ENCODE measurements at places on chromosomes 7 and 10.

GRCh38 chr7:105246256-105246655, 142.5 kb downstream of the SRPK2 start:
- no peak for DNase-seq

GRCh38 chr7:99860281-99861127, 16.3 kb downstream of the OR2AE1 start:
- no peak for DNase-seq

- DNase-seq: no peak
Measured at GRCh38 chr7:16794986-16795385, 9.8 kb downstream of the AGR2 start.

GRCh38 chr10:79193694-79194382, 125.1 kb downstream of the ZMIZ1 start:
- no peak for DNase-seq

DNA sequence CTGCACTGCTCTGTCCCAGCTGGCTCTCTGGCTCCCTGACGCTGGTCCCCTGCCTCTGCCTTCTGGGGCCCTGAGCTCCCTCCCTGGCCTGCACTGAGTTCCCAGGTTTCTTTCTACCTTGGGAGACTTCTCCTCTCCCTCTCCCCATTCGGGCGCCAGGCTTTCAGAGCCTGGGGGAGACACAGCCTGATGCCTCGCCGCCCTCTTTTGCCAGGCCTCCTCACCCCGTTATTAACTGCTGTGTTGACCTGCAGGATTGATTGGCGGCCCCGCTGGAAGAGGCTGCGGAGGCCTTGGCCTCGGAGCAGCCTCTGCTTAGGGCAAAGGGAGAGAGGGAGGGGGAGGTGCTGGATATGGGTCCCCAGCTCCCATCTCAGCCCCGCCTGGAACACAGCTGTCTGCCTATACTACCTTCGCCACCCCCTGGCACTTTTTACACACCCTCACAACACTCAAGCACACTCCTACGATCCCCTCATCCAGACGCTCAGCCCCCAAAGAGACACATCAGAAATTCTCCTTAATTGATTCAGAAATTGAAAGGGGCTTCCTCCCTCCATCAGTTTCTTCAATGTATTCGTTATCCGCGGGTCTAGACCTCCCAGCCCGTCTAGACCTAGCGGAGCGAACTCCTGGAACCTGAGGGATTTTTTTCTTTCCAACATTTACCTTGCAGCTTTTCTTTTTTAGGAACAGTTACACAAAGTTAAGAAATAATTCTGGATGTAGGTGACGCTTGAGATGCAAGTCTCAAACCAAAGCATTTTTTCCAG, 7.1 kb upstream of the PAX2 start:
- no peak for DNase-seq

GRCh38 chr10:24288581-24288980, 79.6 kb downstream of the KIAA1217 start:
- no peak for DNase-seq

- no peak for DNase-seq
Measured at GRCh38 chr7:41134300-41135255, 568.3 kb downstream of the INHBA start.

DNA sequence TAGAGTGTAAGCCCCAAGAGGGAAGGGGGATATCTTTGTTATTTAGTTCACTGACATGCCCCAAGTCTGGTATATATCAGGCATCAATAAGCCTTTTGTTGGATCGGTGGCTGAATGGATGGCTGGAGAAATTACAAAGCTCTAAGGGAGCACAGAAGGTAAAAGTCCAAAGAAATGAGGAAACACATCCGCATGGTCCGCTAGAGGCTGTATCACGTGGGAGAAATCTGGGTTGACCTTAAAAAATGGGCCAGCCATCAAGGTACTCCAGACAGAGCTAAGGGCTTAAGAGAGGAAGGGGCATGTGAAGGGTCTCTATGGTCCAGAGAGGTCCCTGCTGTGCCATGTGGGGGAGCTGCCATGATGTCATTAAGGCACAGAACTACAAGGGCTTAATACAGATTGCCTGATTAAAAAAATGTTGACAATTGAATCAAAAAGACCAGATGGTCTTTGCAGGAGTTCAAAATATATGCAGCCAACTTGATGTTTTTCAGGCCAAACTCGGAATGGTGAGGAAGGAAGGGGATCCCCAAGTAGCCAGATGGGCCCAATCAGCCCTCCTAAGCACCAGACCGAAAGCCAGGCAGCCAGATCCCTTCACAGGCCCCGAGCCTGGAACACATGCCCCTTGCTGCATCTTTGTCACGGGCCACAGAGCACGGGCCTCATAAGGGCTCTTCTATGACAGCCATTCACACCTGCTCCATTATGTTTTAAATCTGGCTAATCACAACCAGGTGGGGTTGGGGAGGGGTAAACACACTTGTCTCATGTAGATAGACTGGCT, 31.9 kb downstream of the SCRN1 start:
- no peak for DNase-seq

GRCh38 chr7:45268013-45268412, 110.4 kb downstream of the RAMP3 start:
- DNase-seq: no peak

GRCh38 chr10:48309711-48310226, 3.3 kb downstream of the MAPK8 start:
- DNase-seq: no peak

GRCh38 chr10:69334302-69335062, 56.2 kb downstream of the HK1 start:
- DNase-seq: no peak

- DNase-seq: no peak
Measured at GRCh38 chr10:27621461-27621860, 117.4 kb downstream of the RAB18 start.

All from CD4-positive, CD25-positive, alpha-beta regulatory T cell (primary cell).